ENCODE measurements at places on chromosomes 5 and 9.

DNA sequence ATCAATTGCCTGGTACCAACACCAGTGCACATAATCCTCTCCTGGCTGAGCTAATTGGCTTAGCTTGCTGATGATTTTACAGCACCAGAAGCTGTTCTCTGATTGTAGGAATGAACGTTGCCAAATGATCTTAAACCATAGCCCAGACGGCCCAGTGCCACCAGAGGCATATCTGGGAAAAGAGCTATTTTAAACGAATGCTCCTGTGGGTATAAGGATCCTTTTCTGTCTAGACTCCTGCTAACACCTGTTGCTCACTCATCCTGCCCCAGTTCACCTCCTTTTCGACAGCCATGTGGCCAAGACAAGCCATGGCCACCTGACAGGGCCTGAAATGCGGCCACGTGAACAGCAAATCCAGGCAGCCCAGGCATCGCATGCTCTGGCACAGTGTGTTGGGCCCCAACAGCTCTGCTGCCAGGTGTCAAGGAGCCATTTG is 289.9 kb upstream of the SLC30A5 start:
- DNase-seq, result no peak

- DNase-seq, result no peak
These were observed 552.1 kb upstream of the CDH9 start for GRCh38 chr5:27590503-27590902.

DNA sequence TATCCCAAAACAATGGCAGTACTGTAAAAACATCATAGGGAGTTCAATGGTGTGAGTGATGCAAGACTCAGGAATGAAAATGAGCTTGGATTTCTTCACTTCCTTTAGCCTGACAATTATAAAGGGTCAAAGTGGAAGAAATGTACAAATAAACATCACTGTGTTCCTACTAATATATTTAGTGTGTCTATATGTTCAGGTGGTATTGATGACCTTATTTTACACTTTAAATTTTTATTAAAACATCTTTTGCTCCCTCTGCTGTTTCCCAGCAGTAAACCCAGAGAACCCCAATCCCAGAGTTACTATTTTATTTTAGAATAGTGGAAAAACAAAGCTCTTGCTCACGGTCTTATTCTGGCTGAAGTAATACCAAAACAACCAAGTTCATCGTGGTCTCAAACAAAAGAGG is 2.0 kb downstream of the LOX start:
- no peak for DNase-seq

DNA sequence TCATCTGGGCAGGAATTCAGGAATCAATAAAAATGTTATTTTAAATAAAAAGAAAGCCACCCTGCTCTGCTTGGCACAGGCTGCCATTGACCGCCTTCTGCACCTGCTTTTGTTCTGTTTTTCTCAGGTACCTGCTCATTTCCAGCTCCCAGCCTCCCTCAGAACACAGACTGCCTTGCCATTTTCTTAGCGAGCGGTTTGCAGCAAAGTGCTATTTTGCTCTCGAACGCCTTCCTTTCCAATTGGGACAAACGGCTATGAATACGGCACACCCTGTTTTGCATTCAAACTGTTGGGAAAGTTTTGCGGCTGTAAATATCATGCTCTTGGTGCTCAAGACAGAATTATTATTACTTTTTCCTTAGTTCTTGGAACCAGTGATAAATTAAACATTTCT is 25.1 kb upstream of the FCN1 start:
- no peak for DNase-seq

DNA sequence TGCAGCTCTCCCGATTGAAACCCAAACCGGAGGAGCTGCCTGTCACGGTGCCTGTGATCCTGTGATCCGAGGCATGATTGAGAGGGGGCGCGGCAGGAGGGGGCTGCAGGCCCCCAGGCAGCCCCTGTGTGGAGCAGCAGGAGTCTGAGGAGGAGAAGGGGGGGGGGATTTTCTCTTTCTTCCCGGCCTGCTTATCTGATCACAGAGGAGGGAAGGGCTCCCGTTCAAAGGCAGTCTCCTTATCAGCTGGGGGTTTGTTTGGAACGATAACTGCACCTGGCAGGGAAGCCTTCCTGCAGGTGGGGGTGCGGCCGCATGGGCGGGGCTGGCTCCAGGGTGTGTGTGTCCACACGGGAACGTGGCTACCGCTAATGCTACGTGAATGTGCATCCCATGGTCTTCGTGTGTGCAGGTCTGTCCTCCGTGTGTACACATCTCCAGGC is 38.4 kb downstream of the LMX1B start:
- DNase-seq, result no peak

DNA sequence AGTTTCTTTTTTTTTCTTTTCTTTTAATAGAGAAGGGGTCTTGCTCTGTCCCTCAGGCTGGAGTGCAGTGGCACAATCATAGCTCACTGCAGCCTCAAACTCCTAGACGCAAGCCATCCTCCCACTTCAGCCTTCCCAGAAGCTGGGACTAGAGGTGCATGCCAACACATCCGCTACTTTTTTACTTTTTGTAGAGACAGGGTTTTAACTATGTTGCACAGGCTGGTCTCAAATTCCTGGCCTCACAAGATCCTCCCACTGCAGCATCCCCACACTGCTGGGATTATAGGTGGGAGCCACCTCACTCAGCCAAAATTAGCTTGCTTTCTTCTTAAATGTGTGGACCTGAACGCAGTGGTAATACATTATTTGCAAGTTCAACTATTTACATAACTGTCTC is 66.1 kb downstream of the SERINC5 start:
- no peak for DNase-seq

DNA sequence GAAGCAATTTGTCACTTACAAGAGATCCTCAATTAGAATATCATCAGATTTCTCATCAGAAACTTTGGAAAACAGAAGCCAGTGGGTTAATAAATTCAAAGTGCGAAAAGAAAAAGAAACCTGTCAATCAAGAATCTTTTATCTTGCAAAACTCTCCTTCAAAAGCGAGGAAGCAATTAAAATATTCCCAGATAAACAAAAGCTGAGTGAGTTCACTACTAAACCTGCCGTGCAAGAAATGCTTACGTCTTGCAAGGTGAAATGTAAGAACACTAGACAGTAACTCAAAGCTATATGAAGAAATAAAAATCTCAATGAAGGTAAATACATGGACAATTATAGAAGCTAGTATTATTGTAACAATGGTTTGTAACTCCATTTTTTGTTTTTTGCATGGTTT is 62.8 kb upstream of the IL33 start:
- DNase-seq, result no peak

DNA sequence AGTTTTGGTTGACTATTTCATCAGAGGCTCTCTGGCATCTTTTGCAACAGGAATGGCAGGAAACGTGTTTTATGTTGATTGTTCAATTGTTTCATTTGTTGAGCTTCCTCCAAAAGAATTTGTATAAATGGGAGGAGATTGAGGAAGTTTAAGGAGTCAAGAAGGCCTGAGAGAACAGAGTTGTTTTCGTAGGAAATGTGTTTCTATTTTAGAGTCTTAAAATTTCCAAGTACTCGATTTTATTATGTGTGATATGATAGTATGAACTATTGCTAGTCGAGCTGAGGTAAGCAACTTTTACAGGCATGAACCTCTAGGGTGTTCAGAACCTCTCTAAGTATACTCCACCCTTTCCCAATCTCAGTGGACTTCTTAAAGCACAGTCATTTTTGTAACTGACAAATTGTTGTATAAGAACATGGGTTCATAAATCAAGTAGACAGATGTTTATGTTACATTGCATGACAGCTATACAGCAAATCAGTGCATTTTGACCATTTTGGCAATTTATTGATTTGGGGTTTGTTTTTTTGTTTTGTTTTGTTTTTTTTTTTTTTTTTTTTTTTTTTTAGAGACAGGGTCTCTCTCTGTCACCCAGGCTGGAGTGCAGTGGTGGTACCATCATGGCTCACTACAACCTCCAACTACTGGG is 47.4 kb downstream of the POLK start:
- no peak for DNase-seq

- DNase-seq, result no peak
These were observed 13.4 kb downstream of the PBX3 start for GRCh38 chr9:125760537-125760936.
